AG09309 (cell line): ENCODE measurements at places on chromosomes 4 and X.
A peak's percentile ranks its signal among the peaks of the same experiment; 100 is the strongest.

DNA sequence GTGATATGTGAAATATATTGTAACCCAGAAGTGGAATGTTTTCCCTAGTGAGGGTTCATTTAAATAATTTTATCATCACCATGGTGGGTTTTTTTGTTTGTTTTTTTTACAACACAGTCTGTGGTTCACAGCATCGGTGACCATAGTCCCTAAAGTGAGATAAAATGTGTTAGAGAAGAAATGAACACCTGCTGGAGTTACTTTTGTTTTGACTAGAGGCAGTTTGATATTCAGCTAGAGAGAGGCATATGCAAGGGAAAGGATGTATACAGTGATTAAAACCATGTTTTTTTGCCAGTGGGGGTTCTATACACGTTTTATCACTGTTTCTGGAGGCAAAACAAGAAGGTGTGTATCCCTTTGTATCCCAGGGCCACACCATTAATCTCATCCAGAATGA is 541.5 kb downstream of the PCDH7 start:
- no peak for DNase-seq

DNA sequence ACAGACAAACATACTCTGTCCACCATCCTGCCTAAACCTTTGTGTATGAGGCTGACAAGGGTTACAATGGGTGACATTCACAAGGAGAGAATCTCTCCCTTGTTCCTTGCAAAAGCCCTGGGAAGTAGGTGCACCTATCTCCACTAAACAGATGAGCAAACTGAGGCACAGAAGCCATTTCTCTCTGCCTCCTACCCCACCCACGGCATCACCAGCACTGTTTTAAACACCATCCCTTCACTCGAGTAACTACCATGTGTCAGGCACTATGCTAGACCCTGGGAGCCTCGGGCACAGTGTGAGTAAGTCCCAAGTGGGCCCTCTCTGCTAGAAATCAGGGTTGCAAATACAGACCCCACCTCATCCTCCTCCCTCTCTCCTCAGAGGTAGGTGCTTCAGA is 899 bp downstream of the LYAR start:
- DNase-seq, result no peak

- DNase-seq, result peak; percentile 2
These were observed 12.4 kb upstream of the NFXL1 start for GRCh38 chr4:47926667-47927258.

GRCh38 chr4:120009731-120010130 is 56.9 kb downstream of the MAD2L1 start:
- DNase-seq, result peak; percentile 40

DNA sequence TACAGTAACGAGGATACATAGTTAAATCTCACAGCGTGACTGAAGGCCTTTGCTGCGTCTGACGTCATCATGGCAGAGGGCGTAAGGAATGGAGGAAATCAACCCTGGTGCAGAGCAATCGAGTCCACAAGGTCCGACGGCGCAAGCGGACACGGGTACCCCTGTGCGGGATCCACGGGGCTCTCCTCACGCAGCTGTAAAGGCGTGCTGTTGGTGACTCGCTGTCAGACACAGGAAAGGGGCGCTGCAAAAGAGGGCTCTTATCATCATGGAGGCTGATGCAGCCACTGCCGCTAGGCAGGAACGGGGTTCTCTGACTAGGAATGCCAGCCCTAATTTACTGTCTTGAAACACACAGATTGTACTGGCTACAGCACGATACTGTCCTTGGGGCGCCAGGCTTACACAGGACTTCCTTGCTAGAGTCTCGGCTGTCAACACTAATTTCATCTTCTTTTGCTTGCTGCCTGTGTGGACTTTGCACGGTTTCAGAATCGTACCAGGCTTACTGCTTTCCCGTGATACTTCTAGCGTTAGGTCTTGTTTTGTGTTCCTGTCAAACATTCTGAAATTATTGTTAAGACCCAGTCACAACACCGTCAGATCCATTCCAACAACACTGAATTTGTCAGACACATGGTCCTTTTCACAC is 13.6 kb downstream of the RNF212 start:
- DNase-seq, result no peak

DNA sequence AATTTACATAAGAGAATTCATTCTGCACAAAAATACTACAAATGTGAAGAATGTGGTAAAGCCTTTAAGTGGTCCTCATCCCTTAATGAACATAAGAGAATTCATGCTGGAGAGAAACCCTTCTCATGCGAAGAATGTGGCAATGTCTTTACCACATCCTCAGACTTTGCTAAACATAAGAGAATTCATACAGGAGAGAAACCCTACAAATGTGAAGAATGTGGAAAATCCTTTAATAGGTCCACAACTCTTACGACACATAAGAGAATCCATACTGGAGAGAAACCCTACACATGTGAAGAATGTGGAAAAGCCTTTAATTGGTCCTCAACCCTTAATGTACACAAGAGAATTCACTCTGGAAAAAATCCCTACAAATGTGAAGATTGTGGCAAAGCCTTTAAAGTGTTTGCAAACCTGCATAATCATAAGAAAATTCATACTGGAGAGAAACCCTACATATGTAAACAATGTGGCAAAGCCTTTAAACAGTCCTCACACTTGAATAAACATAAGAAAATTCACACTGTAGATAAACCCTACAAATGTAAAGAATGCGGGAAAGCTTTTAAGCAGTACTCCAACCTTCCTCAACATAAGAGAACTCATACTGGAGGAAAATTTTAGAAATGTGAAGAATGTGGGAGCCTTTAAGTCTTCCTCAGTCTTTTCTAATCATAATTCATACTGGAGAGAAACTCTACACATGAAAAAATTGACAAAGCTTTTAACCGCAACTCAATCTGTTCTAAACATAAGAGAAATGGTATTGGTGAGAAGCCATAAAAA is 37.4 kb downstream of the ZNF718 start:
- no peak for DNase-seq

DNA sequence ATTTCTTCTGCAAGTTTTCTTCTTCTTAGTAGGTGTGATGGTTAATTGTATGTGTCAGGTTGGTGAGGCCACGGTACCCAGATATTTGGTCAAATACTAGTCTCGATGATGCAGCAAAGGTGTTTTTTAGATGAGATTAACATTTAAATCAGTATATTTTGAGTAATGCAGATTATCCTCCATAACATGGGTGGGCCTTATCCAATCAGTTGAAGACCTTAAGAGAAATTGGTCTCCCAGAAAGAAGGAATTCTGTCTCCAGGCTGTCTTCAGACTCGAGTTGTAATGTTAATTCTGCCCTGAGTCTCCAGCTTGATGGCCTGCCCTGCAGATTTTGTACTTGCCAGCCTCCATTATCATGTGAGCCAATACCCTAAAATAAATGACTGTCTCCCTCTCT is 122.5 kb upstream of the TSPAN5 start:
- no peak for DNase-seq

- DNase-seq, result no peak
These were observed 32.3 kb downstream of the NOP14 start for GRCh38 chr4:2930758-2931511.

DNA sequence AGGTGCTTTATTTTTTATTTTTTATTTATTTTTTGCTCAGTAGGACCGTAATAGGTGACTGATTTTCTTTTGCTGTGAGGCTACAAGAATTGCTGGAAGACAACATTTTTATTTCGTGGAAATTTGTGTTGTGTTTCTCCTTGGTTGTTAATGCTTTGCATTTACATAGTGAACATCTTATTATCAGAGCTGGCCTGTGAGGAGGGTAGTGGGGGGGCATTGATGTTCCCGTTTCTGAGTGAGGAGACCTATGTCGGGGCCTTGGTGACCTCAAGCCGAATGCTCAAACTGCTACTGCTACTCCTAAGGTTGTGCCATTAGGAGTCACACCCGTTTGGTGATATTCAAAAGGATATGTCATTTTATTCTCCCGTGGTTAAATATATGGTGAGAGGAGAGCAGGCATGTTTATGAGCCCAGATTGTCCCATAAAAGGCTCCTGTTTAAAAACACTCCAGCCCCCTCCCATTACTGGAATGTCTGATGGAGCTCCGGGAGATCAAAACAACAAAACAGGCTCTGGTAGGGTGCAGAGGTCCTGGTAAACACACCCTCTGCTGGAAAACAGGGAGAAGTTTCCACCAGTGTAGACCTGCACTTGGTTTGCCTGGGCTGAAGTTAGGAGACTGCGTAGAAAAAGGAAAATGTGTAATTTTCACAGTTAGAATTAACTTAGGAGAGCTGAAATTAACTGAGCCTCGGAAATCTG is 5.6 kb downstream of the PDGFRA start:
- no peak for DNase-seq

DNA sequence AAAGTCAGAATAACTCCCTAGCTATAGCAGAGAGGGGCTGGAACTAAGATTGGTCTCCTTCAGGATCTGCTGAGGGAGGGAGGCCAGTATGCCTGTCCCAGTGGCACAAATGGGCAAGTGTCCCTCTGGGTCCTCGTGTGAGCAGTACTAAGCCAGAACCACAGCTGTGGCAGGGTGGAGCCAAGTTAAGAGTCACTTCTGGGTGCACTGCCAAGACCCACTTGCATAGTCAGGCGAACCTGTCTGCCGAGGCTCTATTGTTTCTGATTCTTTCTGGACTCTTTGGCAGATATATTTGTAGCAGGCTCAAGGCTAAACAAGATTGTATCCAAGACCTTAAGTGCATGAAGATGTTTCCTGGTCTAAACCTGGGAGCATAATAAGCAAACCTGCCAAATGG is 1123.7 kb upstream of the POU3F4 start:
- no peak for DNase-seq

DNA sequence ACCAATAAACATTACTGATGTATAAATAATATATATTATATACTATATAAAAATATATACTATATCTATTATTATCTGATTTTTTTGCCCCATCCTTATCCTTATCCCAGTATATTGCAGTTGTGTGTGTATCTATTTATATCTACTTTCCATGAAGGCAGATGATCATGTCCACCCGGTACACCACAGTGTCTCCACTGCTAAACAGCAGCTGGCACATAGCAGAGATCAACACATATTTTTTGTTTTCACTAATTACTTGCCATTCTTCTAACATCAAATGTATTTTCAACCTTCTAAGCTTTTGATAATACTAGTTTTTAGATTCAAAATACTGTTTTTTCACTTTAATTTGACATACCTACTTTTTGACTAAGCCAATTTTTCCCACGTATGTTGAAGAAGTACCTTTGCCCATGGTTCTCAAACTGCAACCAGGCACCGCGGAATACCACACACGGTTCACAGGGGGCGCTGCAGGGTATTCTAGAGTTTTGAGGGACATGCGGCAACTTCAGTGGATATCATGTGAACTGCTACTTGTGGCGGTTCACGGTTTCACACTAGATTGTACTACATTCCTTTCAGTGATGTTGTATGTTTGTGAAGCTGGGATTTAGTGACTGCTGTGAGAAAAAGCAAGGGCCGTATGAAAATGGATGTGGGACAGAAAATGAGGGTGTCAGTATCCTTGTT is 182.5 kb upstream of the NPY2R start:
- no peak for DNase-seq

GRCh38 chr4:173526724-173527102 is 3.3 kb downstream of the HAND2 start:
- DNase-seq, result no peak

- DNase-seq, result no peak
These were observed 177.0 kb upstream of the EDNRA start for GRCh38 chr4:147303873-147304229.

- DNase-seq, result no peak
These were observed 13.2 kb downstream of the HTRA3 start for GRCh38 chr4:8282742-8283141.

DNA sequence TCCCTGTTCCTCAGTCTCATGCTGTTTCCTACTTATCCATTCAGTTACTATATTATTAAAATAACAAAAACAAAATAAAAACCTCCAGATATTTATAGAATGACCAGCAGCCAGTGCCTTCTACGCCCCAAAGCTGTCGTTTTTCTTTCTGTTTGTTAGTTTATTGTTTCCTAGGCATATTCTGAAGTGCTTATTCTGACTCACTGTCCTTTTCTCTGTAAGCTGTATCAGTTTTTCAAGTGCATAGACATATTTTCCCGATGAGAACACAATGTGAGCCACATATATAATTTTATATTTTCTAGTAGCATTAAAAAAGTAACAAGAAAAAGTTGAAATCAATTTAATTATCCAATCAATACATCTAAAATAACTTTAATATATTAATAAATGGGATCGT is 2158.6 kb upstream of the TENM3 start:
- no peak for DNase-seq

DNA sequence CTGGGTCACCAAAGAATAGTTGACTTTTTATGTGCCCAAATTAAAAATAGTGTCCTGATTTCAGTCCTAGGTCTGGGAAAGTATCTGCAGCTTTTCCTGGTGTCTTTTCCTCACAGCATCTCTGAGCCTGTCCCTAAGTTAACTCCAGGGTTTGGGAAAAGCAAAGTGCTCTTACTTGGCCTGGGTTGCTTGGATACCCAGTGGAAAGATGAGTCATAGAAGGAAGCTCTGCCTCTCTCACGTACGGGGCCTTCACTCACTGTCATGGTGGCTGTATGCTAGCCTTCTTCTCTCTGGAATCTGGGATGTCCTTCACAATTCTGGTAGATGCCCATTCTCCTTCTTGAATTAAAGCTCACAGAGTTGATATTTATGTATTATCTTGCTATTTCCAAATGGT is 607.3 kb downstream of the ANKRD50 start:
- no peak for DNase-seq

GRCh38 chr4:57905965-57906364 is 795.8 kb upstream of the IGFBP7 start:
- no peak for DNase-seq

- DNase-seq, result no peak
These were observed 132.1 kb upstream of the TLL1 start for GRCh38 chr4:165740911-165741310.

DNA sequence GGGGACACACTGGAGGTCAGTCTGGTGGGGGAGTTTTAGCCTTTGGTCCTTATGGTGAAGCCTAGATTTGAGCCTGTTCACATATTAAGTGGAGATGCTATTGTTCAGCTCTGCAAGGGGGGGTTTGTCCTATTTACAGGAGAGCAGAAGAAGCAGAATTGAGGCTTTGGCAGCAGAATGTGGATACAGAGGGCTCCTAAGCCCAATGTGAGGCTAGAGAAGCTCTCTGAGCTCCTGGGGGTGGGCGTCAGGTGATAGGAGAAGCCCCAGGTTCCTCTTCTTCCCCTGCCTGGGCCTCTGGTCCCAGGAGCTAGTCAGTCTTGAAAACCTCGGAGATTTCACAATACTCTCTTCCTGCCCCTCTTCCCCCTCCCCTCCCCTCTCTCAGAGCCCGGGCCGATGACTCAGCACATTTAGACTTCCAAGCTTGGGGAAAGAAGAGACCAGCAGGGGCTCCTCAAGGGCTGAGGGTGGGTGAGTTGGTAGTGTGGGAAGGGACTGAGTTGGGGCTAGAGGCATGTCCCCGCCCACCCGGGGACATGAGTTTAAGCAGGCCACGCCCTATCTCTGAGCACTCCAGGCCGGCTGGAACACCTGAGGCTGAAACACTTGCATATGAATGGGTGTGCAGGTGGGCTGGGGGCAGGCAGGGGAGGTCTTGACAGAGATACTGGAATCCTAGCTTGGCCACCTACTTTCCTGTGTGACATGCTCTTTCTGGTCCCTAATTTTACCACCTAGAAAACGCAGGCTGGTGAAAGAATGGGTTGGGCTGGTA is 3.4 kb downstream of the TFE3 start:
- DNase-seq, result peak; percentile 70

- no peak for DNase-seq
These were observed 71.9 kb downstream of the ATG4A start for GRCh38 chrX:108163333-108164082.

GRCh38 chrX:120653000-120653399 is 23.1 kb upstream of the C1GALT1C1 start:
- DNase-seq, result no peak
